Neural progenitor cell (in vitro differentiated cells): ENCODE measurements at places on chromosomes 3 and 15.

- no peak for DNase-seq
Observed at GRCh38 chr15:81024265-81024872, 23.6 kb downstream of the TLNRD1 start.

GRCh38 chr3:58899159-58899952 lies 150.5 kb downstream of the CFAP20DC start:
- DNase-seq = no peak

- no peak for DNase-seq
Observed at GRCh38 chr3:86895202-86895601, 95.7 kb downstream of the VGLL3 start.

GRCh38 chr15:96031426-96032110 lies 298.9 kb upstream of the NR2F2 start:
- no peak for DNase-seq

DNA sequence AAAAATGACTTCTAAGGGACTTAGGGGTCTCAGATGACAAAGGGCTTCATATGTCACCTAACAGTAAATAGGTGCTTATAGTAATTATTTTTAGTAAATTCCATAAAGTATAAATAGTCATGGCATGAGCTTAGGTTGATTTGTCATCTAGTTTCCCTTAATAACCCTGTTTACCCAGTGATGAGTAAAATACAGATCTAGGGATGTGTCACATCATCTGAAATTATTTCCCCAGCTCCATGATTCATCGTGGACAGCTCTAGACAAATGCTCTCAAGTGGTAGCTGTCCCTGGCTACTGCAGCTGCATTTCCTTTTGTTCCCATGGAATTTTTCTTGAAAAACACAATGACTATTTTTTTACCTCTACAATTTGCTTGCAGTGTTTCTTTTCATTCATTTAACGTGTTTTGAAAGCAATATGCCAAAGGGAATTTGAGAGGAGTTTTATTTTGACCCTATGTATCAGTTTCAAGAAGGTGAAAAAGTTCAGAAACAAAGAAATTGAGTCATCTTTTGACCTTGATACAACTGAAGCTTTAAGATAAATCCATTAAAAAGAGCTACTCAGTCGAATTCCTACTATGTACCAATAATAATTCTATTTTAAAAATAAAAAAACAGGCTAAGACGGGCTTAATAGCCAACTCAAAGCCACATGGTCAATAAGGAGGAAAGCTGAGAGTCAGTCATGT lies 241.6 kb downstream of the KCNMB2 start:
- no peak for DNase-seq

DNA sequence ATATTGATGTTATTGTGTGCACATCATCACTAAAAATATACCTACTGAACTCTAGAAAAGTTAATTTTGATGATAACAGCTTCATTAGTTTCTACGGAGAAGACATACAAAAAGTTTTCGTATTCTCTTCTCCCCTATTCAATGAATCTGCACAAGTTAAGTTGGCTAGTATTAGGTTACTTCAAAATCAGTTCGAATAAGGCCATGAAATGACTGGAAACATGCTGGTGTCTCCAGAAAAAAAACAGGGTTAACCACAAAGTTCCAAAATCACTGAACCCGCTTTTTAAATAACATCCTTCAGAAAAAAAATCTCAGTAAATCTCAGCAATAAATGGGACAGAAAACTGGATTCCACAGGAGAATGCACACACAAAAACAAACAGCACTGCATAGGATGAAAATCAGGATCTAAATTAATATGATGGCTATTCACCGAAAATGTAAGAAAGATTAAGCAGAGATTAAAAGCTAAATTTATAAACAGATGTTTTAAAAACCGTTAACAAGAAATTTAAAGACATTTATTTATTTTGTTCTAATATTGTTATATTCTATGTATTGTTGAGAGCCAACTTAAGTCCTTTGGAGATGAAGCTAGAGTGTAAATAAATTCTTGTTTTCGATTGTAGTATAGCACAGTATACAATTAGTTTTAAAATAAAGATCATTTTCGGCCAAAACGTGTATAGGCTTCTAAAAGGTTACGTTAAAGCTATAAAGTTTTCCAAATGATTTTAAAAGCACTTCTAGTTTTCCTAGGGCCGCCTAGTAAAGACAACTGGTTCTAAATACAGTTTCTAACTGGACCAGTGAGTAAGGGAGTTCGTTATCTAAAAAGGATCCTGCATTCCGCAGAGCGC lies 1.0 kb downstream of the IGSF11 start:
- DNase-seq = no peak

DNA sequence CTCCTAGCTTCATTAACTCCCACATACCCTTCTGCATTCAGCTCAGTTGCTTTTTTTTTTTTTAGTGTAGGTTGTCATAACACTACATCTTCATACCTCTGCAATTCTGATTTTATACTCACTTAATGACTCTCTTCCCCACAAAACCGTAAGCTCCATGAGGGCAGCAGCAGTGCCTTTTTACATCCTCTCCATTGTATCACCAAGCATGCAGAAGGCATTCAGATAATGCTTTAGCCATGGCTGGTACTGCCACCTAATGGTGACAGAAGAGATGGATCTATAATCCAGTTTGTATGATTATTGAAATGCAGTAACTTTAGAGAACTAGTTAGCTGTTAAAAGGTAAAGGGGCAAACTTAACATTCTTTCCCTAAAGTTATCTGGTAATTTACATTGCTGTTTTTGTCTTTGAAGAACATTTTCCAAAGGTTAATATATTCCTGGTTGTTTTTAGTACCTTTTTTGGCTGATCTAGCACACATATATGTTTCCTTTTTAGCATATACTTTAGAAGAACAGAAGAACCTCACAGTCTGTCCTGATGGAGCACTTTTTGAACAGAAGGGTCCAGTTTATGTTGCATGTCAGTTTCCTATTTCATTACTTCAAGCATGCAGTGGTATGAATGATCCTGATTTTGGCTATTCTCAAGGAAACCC lies 36.8 kb downstream of the ATP1B3 start:
- peak; percentile 63 for DNase-seq

- DNase-seq = no peak
Observed at GRCh38 chr3:42119561-42120355, 28.6 kb downstream of the TRAK1 start.

GRCh38 chr15:25251700-25252390 lies 187.0 kb downstream of the UBE3A start:
- no peak for DNase-seq

- peak; percentile 47 for DNase-seq
Observed at GRCh38 chr15:33985287-33985686, 17.0 kb downstream of the CHRM5 start.

GRCh38 chr3:105537371-105538080 lies 170.8 kb downstream of the ALCAM start:
- no peak for DNase-seq

DNA sequence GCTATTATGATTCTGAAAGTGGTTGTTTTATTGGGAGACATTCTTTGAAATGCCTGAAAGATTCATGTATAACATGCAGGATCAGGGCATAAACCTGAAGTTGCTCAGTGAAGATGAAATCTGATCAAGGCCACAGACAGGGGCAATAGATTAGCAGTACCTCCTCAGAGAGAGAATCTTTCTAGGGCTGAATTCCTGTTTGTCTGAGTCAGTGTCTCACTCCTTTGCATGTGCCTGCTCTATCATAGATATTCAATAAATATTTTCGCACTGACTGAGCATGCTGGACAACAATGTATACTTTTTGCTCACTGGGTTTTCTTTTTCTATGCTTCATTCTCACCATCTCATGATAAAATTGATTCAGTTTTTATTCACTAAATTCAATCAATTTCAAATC lies 49.8 kb upstream of the PFN2 start:
- no peak for DNase-seq

DNA sequence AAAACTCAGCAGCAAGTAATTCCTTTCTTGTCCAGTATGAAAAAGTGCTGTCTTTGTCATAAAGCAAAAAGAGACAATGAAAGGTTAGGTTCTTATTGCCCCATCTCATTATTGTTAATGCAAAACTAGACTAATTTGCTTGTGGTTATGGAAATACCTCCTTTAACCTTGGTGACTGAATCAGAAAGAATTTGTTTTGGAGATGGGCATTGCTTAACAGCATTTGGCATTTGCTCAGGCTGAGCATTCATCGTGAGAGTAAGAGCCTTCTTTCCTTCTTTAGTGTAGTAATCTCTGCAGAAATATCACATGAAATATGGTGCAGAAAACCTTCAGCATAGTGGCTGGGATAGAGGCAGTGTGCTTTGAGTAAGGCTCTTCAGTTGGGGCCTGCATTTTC lies 103.1 kb downstream of the CNTN6 start:
- no peak for DNase-seq

- DNase-seq = peak; percentile 7
Observed at GRCh38 chr3:51568036-51568435, 29.5 kb downstream of the RAD54L2 start.

- peak; percentile 22 for DNase-seq
Observed at GRCh38 chr3:177679568-177680471, 482.5 kb upstream of the TBL1XR1 start.
